ENCODE measurements at places on chromosomes 4 and X.

GRCh38 chr4:39994406-39994805 lies 16.7 kb upstream of the PDS5A start:
- no peak for DNase-seq

DNA sequence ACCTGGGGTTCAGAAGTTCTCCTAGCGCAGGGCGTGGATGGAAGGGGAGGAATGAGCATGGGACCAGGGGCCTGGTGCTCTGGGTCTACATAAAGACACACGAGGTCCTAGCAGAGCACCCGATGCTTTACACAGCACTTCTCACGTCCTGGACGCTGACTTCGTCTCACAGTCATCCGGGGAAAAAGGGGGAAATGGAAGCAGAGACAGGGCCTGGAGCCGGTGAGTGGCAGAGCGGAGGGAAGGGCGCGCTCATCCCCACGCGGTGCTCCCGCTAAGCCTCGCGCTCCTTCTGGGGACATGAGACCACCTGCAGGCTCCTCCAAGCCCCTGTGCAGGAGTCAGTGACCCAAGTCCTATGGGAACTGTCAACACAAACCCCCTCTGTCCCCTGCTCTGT lies 157.7 kb downstream of the AFAP1 start:
- no peak for DNase-seq

GRCh38 chr4:52568351-52568750 lies 90.8 kb downstream of the USP46 start:
- no peak for DNase-seq

GRCh38 chr4:53717064-53717549 lies 125.8 kb upstream of the LNX1 start:
- DNase-seq = no peak

GRCh38 chrX:15750611-15751154 lies 12.6 kb downstream of the CA5B start:
- DNase-seq = no peak

DNA sequence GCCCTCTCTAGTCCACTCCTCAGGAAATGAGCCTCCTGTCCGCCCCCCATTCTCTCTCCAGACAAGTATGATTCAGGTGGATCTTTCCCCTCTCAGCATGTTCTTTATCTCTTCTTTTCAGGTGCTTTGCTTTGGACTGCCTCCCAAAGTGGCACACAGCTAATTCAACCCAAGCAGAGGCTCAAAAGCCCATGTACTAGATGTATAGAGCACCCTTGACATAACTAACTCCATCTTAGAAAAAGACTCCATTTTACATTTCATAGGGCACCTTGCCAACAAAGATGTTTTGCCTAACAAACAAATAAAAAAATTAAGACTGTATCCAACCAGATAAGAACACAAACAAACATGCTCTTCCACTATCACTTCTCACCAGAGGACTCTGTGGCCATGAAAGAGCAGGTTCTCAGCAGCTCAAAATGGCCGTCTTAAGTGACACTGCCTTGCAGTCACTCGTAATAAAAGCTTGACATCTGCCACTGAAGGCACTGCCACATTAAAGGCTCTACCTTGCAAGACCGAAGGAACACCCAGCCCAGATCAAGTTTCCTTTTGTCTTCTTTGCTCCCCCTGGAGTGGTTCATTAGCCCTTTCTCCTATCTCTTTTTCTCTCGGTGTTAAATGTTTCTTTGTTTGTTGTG lies 84.9 kb upstream of the TAB3 start:
- no peak for DNase-seq

DNA sequence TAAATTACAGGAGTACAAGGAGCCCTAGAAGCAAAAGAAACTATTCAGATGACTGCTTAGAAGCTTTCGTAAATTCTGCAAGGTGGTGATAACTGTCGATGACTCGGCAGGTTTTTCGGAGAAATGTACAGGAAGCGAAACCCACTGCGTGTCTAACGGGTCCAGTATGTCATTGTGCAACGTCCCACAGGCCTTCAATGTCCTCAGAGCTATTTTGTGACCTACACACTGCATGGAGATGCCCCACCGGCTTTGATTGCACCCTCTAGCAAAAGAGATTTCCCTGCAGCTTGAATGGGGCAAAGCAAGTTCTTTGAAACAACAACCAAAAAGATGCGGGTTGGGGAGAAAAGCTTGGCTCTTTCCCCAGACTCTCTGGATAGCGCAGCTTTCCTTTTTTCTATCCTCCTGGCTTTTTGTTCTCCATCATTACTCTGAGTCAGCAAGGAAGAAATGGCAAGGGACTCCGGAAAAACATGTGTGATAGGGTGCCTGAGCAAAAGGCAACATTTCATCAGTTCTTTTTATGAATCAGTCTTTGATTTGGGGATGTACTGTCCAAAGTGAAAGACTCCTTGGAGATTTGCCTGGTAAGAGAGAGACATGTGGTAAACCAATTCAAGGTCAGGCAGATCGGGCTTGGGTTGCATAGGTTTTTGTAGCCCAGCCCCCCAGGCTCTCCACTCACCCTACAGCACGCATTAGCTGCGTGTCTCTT lies 112.0 kb upstream of the TBL1X start:
- DNase-seq = no peak

- DNase-seq = no peak
Observed at GRCh38 chrX:123303429-123303828, 119.4 kb downstream of the GRIA3 start.

GRCh38 chr4:86603311-86603885 lies 9.3 kb downstream of the PTPN13 start:
- DNase-seq = no peak

DNA sequence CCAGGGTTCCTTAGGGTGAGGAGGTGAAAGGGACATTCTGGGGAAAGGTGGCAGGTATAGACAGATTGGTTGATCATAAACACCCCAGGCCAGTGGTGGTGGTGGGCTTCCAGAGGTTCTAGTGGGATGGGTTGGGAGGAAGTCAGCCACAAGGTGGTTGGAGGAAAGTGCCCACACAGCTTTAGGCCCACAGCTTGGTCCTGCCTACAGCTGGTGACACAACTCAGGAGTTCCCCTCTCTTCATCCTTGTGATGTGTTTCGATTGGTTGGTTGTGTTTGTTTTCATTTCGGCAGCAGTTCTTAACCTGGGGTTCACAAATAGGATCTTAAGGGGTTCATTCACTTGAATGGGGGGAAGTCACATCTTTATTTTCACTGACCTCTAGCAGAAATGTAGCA lies 157.0 kb downstream of the TMEM164 start:
- DNase-seq = no peak

DNA sequence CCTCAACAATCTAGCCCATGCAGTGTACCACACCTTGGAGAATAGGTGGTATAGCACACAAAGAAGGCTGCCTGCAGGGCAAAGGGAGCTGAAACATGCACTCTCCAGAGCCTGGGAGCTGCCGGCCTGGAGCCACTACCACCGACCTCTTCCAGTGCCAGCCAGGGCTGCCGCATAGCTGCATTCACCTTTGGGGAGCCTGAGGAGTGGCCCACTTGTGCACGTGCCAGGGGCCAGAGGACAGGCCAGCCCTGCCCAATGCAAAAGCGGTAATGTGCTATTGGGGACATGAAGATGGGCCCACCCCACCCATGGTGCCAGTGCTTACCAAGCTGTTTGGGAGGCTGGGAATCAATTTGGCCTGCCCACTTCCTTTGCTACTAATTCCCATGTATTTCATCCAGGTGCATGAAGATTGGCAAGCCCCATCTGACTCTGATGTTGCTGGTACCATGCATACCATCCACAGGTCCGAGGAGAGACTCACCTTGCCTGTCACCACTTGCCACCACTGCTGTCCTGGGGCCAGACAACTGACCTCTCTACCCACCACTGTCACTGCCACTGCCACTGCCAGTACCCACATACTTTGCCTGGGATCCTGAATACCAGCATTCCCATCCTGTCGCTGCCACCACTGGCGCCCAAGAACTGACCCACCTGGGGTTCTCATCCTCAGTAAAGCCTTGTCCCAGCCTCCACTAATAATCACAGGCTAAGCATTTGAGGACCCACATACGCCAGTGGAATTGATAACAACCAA lies 506.9 kb downstream of the MAGEB5 start:
- no peak for DNase-seq
